Right forelimb (tissue), 1 donor: ENCODE measurements at places on chromosomes 6 and 20.

DNA sequence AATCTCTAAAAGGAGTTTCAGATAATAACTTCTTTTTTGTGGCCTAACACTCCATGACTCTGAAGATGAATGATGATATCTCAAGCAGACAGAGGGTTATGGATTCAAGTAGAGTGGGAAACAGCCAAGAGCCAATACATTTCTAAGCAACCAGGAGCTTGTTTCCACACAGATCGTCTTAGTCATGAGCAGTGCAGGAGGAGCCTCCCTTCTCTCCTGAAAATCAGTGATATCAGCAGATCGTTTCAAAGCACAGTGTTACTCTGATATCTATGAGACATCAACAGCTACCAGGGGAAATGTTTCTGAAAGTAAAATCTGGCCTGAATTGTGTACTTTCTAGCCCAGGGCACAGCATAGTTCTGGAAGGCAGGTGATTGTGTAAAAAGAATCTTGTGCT, 11.5 kb downstream of the ADGRG6 start:
- DNase-seq = no peak

DNA sequence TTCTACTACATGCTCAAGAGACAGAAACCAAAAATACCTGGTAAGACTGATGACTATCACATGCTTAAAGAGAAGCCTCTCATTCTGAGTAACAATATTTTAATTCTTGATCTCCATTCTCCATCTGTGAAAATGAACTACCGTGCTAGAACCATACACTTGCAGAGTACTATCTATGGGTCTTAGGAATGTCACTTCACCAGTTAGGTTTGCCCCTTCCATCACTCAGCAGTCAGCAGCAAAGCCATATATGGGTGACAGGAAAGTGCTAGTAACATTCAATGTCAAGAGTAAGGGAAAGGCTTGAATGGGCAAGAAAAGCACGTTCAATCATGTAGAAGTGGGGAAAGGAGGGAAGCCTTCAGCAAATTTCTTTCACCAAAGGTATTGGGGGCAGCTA, 2.3 kb downstream of the DNAAF9 start:
- no peak for DNase-seq

- no peak for DNase-seq
Observed at GRCh38 chr20:21315138-21315537, 12.0 kb downstream of the XRN2 start.

DNA sequence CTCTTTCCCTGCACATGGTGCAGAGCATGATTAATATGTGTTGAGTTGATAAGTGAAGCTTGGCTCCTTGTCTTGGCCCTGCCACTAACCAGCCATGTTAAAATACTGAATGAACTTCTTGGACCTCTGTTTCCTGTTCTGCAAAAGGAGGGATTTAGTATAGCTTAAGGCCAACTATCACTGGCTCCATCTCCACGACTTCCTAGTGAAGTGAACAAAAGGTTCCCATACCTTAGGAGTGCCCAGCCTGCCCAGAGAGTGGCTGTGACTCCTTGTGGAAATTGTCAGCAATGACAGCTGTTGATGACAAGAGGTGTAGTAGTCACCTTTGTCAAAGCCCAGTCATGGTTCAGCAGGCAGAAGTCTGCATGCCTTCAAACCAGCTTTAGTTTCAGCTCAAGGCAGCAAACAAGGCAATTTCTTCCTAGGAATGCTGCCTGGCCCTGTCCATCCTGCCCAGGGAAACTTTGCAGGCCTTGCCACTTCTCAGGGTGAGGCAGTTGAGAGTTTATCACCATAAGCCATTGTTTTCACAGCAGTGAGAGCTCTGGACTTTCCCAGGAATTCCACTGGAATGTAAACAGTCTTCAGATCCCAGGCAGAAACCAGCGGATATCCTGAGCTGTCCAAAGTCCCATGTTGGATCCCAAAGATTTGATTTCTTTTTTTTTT, 169.7 kb upstream of the TNFAIP3 start:
- DNase-seq = no peak
